Fibroblast of lung (primary cell): ENCODE measurements at places on chromosomes 7 and 10. TPM values are rescaled to one million over a fixed set of nuclear protein-coding genes. Genes with fewer than 3 reads are reported as not detected.

Gene CPN1
- total RNA-seq = not detected in 2 replicates

Gene OPN4
- not detected in 2 replicates for total RNA-seq

Gene CHST12
- 1.5 and 3.5 TPM in 2 replicates for total RNA-seq

Gene MMRN2
- total RNA-seq = 0.77 and 2.1 TPM in 2 replicates

Gene ZNF438
- 3.9 and 6.6 TPM in 2 replicates for total RNA-seq

Gene EPDR1
- 43.4 and 59.6 TPM in 2 replicates for total RNA-seq

Gene ARHGAP22
- 21.3 and 75.5 TPM in 2 replicates for total RNA-seq

Gene KAZALD1
- 14.4 and 19.8 TPM in 2 replicates for total RNA-seq

Gene FOXI2
- total RNA-seq = not detected in 2 replicates

Gene CDC123
- total RNA-seq = 138 and 144 TPM in 2 replicates

Gene SCART1
- total RNA-seq = 1.3 and 2.5 TPM in 2 replicates

Gene PRSS1
- not detected in 2 replicates for total RNA-seq

Gene TMEM236
- under 0.01 and 0.17 TPM in 2 replicates for total RNA-seq

Gene ASZ1
- not detected in 2 replicates for total RNA-seq

Gene PHKG1
- total RNA-seq = 0.77 and 1.3 TPM in 2 replicates

Gene OR9A2
- not detected in 2 replicates for total RNA-seq

Gene SLC18A2
- total RNA-seq = under 0.01 TPM in 1 of 2 replicates, not detected in the other

Gene ADARB2
- not detected in 2 replicates for total RNA-seq
